ENCODE measurements at places on chromosomes 2 and 18.

GRCh38 chr18:37341016-37341415 lies 224.6 kb downstream of the CELF4 start:
- DNase-seq: no peak

GRCh38 chr2:66560683-66561082 lies 125.8 kb downstream of the MEIS1 start:
- DNase-seq: no peak

DNA sequence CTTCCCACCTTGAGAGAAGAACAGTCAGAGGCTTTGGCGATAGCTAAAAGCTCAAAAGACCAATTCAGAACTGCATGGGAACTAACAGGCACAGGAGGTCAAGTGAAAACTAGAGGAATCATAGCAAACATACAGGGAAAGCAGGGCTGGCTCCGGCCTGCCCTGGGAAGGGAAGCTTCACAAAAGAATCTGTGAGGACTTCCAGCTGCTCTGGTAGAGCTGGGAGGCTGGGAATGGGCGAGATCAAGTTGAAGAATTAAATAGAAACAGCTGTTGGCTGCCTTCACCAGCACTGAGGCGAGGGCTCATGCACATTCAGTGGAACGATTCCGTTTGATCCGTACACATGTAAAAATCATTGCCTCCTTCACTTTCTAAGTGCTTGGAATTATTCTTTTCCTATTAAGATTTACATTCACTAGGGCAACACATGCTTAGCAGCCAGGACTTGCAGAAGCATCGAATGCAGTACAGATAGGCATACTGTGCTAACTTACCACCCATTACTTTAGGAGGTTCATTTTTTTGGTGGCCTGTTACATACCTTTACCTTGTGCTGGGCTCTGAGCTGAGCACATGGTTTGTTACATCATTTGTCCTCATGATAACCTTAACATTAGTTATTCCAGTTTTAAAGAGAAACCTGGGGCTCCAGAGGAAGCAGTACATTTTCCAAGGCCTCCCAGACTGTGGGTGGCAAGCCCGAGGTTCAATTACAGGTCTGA lies 125.4 kb upstream of the RNF152 start:
- DNase-seq: no peak

- no peak for DNase-seq
Observed at GRCh38 chr2:240579071-240579762, 7.3 kb upstream of the CAPN10 start.

- no peak for DNase-seq
Observed at GRCh38 chr18:2824865-2825264, 21.9 kb upstream of the EMILIN2 start.

GRCh38 chr2:126971162-126971480 lies 72.4 kb downstream of the TEX51 start:
- no peak for DNase-seq

DNA sequence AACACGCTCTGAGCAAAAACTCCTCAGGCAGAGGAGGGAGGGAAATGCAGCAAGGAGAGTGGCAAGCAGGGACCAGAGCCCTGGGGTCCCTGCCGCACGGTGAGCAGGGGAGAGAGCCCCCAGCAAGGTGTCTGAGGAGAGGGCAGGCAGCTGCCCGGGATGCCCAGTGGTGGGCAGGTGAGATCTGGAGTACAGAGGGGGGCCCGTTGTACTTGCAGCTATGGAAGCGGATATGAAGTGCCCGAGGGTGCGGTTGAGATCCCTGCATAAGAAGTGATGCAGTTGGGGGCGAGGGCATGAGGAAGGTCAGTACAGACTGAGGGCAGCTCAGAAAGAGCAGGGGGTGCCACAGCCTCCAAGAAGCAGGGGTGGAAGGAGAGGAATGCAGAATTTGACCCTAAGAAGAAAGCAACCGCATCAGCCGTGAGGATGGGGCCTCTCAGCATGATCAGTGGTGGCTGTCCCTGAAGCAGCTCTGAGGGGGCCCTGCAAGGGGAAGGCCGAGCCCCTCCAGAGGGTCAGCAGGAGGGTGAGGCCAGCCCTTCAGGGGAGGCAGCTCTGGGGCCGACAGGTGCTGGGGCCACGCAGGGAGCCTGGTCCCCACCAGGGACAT lies 29.4 kb downstream of the MTERF4 start:
- DNase-seq: no peak

GRCh38 chr2:176733698-176734430 lies 464.6 kb downstream of the MTX2 start:
- DNase-seq: no peak

- DNase-seq: no peak
Observed at GRCh38 chr2:157178874-157179273, 78.6 kb upstream of the GALNT5 start.

- no peak for DNase-seq
Observed at GRCh38 chr2:29747786-29748470, 173.5 kb downstream of the ALK start.

GRCh38 chr2:168622559-168622958 lies 166.5 kb downstream of the CERS6 start:
- DNase-seq: no peak

DNA sequence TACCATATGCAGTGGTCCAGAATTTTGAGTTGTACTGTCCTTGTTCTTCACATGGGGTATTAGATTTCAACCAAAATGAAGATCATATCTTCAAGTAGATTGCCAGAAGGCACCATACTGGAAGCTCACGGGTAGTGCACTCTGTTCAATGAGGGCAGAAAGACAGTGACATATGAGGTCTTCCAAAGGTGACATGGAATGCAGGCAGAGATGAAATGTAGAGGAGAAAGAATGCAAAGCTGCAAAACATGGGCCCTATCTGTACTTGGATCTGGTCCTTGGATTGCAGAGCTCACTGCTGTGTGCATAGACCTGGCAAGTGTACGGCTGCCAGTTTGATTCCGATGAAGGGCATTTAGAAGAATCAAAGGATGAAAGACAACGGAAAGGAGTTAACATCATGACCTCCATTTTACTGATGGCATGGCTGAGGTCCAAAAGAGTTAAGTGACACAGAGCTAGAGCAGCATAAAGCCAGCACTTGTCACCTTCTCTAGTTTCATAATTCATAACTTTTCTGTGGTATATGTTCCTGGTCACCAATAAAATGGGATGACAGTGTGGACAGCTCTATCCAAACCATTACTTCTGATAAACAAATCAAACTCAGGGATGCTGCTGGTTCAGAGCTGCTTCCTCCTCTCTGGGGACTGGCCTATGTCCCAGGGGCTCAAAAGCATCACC lies 64.7 kb downstream of the BCL2 start:
- no peak for DNase-seq

DNA sequence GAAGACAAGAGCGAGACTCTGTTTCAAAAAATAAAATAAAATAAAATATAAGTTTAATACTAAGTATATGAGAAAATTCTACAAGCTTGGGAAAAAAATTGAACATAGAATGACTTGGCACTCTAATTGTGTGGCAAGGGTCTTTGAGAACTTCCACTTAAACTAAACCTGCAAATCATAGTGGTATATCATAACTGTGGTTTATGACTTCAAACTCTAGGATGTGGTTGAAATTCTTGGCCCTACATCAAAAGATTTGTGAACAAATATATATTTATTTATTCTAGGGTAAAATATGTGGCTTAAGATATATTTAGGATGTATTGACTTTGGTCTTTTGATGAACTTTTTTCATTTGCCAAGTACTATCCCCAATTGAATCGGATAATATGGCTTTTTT lies 3.1 kb upstream of the FAM171B start:
- DNase-seq: no peak

DNA sequence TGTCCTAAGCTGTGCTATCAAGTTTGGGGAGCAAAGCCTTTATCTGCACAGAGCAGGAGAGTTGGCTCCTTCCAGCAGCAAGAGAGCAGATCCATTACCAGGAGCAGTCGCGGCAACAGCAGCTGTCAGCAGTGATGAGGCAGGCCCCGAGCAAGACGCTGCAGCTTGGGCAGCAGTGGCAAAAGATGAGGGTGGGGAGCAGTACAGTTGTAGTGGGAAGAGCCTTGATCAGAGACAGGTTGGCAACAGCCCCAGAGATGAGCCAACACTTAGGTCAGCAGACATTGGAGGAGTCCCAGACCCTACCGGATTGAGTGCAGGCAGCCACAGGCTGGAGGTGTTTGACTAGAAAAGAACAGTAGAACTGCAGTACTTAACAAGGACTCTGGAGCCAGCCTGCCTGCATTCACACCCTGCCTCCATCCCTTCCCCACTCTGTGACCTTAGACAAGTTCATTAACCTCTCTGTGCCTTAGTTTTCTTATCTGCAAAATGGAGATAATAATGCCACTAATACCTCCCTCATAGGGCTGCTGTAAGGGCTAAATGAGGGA lies 117.1 kb upstream of the SERTAD2 start:
- no peak for DNase-seq

GRCh38 chr18:77209587-77209986 lies 40.1 kb upstream of the GALR1 start:
- DNase-seq: no peak

DNA sequence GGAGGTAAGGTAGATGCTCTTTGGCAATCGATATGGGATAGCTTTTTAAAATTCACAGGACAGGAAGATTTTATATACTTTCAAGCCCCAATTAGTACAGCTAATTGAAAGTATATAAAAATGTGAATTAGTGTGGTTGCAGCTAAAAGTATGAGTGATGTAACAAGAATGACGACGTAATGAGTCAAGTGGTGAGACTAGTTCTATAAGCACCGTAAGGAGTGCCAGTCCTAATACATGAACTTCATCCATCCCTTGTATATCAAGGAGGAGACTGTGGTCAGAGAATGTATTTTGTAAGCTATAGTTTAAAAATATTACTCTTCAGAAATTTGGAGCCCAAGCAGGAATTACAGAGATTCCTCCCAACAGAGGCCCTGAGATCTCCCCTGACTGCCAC lies 25.8 kb downstream of the DNAJC27 start:
- DNase-seq: no peak

- no peak for DNase-seq
Observed at GRCh38 chr2:177282181-177282641, 17.7 kb upstream of the NFE2L2 start.

DNA sequence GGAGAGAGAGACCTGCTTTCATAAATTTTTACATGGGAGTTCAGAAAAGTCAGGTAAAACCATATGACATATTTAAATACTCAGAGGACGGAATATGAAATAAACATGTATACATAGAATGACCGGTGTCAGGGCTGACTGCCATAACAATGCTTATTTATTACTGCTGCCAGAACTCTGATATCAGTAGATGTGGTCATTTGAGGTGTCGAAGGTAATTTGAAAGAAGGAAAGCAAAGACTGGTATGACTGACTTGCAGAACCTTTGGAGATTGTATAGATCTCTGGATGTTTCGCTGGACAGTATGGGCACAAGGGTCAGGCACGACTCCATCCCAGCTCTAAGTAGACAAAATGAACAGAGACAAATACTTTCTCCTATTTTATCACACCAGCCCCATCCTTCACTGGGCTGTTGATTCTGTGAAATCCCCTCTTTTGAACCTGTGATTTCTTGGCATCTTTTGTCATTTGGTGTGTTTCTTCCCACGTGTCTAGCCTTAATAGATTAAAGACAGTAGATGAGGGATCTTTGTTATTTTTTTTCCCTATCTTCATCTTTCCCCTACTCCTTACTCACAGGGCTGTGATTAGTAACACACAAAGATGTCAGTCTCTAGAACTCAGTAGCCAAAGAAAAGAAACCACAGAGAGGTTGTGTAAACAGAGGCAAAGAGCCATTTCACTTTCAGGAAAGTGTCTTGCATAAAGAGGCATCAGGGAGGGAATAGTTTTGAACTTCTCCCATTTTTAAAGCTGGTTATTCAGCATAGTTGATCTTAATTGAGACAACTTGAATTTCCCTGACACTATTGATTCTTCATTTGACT lies 61.6 kb downstream of the ICOS start:
- DNase-seq: no peak

- DNase-seq: peak; percentile 52
Observed at GRCh38 chr2:241950413-241951315, 81.1 kb downstream of the RTP5 start.

DNA sequence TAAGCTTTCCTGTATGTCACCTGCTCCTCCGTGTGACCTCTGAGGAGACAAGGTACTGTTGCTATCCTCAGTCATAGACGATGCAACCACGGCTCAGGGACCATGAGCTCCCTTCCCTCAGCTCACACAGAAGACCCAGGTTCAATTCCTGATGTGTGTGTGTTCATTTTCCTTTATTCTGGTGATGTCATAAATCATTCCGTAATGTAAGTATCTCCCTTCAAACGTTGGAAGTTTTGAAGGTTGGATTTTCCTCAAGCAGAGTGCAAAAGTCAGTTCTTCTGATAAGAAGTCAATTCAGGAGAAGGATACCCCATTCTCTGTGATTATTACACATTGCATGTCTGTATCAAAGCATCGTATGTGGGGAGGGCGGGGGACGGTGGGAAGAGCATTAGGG lies 118.9 kb upstream of the FAM136A start:
- no peak for DNase-seq

- DNase-seq: no peak
Observed at GRCh38 chr2:42135381-42136312, 33.5 kb upstream of the EML4 start.

GRCh38 chr2:104406261-104406726 lies 447.6 kb upstream of the POU3F3 start:
- no peak for DNase-seq

GRCh38 chr18:50748243-50749229 lies 71.3 kb downstream of the MRO start:
- no peak for DNase-seq

DNA sequence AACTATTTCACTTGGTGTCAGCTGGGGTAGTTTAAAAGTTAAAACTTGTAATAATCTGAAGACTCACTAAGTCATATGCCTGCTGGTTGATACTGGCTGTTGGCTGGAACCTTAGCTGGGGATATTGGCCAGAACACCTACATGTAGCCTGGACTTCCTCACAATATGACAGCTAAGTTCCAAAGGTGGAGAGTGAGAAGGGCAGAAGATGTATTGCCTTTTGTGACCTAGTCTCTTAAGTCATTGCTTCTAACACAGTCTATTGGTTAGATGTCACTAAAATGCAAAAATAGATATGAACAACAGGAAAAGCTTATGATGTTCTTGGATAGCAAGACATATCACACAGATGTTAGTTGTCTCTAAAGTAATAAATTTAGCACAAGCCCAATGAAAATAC lies 113.2 kb upstream of the CHAC2 start:
- DNase-seq: no peak

- no peak for DNase-seq
Observed at GRCh38 chr18:59928201-59928600, 28.4 kb downstream of the PMAIP1 start.

- DNase-seq: no peak
Observed at GRCh38 chr2:168730344-168730743, 72.1 kb upstream of the NOSTRIN start.

DNA sequence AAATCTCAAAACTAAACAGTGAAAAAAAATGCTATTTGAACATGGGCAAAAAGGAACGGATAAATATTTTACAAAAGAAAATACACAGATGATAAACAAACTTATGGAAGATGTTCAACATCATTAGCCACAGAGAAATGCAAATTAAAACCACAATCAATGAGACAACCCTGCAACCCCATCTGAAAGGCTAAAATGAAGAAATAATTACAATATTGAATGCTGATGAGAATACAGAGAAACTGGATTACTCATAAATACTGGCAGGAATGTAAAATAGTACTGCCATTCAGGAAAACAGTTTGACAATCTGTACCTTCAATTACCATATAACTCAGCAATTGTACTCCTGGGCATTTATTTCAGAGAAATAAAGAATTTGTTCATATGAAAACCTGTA lies 193.1 kb upstream of the UBE2E3 start:
- no peak for DNase-seq

GRCh38 chr2:233799716-233800115 lies 21.6 kb downstream of the MROH2A start:
- no peak for DNase-seq

All from T-helper 17 cell (primary cell).